Testis (tissue), 5 donors: ENCODE measurements at places on chromosomes 11 and 22.

DNA sequence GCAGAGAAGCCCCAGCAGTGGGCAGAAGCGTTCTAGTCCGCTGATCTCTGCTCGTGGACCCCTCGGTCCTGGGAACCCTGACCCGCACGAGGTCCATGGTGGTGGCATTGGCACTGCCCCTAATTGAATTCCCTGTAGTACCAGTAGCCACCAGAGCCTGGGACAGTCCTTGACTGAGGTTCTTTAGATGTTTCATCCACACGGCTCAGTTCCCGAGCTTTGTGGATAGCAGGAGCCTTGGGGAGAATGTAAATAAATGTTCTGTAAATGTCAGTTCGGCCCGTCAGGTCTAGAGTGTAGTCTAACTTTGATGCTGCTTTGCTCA lies 39.4 kb upstream of the SEPTIN5 start:
- no peak for DNase-seq
- H3K4me1 ChIP-seq, result no peaks in the 10 kb centered on the region
- H3K27me3 ChIP-seq, result no peaks in the 10 kb centered on the region
- no peaks in the 10 kb centered on the region for H3K36me3 ChIP-seq
- H3K27ac ChIP-seq, result no peak overlapping the region

DNA sequence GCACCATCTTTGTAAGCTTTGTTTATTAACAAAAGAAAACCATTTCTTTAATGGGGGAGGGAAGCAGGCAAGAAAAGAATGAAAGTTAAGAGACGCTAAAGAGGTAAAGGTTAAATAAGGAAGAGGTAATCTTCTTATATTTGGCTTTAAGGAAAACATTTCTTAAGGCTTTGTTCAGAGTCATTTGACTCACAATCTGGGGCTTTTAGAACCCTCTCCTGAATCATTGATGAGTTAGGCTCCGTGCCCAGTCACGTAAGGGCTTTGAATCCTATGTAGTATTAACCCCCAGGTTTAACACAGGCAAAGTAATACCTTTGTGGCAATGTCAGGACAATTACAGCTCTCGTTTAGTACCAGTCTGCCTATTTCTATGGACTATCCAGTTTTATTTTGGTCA lies 26.1 kb downstream of the MADD start:
- DNase-seq, result no peak
- H3K36me3 ChIP-seq, result no peaks in the 10 kb centered on the region
- H3K4me1 ChIP-seq, result no peaks in the 10 kb centered on the region
- H3K27me3 ChIP-seq, result no peaks in the 10 kb centered on the region

GRCh38 chr11:114121804-114122504 lies 62.4 kb downstream of the ZBTB16 start:
- H3K36me3 ChIP-seq, result no peaks in the 10 kb centered on the region
- no peak for DNase-seq
- H3K27me3 ChIP-seq, result no peaks in the 10 kb centered on the region
- no peak overlapping the region for H3K27ac ChIP-seq
- H3K4me1 ChIP-seq, result peaks cover 6% of the 10 kb centered on the region

DNA sequence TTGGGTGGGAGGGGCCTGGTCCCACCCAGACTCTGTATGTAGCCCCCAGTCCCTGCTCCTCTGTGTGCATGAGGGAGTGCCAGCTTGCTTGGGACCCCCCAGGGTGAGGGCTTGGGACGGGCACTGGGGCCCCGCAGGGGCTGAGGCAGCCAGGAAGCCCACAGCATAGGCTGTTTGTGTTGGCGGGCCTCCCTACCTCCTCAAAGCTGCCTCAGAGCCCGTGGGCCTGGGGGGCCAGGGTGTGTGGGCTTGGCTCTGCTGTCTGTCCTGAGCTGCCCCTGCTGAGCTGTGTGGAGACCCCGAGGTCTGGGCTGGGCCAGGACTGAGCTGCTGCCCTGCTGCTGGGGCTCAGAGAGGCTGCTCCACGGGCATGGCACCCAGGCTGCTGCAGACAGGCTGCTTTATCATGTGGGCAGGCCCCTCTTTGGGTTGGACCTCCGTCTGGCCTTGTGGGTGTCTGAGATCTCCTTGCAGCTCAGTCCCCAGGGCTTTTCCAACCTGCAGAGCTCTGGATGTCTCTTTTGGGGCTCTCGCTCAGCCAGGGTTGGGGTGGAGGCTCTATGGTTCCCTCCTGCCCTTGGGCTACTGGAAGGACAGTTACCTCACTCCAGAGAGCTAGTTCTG lies 3.3 kb downstream of the TSPAN4 start:
- peaks cover 62% of the 10 kb centered on the region for H3K4me1 ChIP-seq
- no peaks in the 10 kb centered on the region for H3K36me3 ChIP-seq
- H3K4me3 ChIP-seq, result no peak overlapping the region
- no peak for DNase-seq
- H3K27me3 ChIP-seq, result no peaks in the 10 kb centered on the region
- peak overlapping the region; percentile 89 for H3K27ac ChIP-seq

- H3K4me3 ChIP-seq, result no peak overlapping the region
- no peaks in the 10 kb centered on the region for H3K36me3 ChIP-seq
- no peaks in the 10 kb centered on the region for H3K27me3 ChIP-seq
- no peak overlapping the region for H3K27ac ChIP-seq
Observed at GRCh38 chr11:2095542-2095941, 43.6 kb downstream of the IGF2 start.

GRCh38 chr11:46065681-46066080 lies 55.6 kb downstream of the PHF21A start:
- H3K4me3 ChIP-seq, result no peak overlapping the region
- H3K4me1 ChIP-seq, result no peaks in the 10 kb centered on the region
- no peaks in the 10 kb centered on the region for H3K36me3 ChIP-seq

DNA sequence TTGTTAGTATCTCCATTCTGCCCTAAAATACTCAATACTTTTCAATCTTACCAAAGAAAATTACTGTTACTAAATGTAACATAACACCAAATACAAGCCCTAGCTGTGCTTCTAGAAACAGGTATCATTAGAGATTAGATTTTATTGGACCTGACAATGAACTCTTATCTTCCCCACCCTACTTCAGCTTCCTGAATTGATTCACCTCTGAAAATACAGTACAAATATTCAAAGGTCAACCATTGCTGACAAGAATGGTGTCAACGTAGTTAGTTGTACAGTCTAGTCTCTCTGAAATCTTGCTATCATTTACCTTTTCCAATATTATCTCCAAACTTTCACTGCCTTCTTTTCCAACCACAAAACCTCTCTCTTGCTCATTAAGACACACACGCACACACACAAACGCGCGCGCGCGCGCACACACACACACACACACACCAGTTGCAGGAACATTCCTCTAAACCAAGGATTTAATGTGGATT lies 22.4 kb downstream of the LRRC4C start:
- no peak overlapping the region for H3K4me3 ChIP-seq
- no peak overlapping the region for H3K27ac ChIP-seq
- no peak for DNase-seq
- H3K27me3 ChIP-seq, result no peaks in the 10 kb centered on the region

DNA sequence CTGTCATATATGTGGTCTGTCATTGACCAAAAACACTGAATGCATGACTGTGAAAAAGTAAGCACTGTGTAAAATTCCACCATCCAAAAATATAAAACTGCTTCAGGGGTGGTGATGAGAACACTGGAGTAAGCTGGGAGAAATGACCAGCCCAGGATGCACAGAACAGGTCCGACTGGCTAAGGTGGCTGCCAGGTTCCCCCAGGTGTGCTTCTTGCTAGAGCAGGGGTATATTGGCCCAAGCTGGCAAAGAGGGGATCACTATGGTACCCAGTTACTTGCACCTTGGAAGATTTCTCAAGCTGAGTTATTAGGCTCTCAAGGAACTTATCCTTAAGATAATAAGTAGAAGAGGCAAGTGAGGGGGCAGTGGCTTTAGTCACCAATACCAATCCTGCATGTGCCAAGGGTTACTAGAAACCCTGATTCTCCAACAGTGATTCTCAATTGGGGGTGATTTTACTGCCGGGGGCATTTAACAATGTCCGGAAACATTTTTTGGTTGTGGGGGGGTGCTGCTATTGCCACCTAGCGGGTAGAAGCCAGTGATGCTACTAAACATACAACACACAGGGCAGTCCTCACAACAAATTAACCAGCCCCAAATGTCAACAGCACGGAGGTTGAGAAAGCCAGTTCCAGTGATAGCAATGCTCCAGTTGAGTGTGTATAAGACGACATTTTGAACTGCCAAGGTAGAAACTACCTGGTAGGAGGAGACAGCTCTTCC lies 15.7 kb downstream of the SNU13 start:
- no peak overlapping the region for H3K4me3 ChIP-seq
- no peaks in the 10 kb centered on the region for H3K27me3 ChIP-seq
- no peaks in the 10 kb centered on the region for H3K4me1 ChIP-seq
- no peak overlapping the region for H3K27ac ChIP-seq
- no peaks in the 10 kb centered on the region for H3K36me3 ChIP-seq
- no peak for DNase-seq

DNA sequence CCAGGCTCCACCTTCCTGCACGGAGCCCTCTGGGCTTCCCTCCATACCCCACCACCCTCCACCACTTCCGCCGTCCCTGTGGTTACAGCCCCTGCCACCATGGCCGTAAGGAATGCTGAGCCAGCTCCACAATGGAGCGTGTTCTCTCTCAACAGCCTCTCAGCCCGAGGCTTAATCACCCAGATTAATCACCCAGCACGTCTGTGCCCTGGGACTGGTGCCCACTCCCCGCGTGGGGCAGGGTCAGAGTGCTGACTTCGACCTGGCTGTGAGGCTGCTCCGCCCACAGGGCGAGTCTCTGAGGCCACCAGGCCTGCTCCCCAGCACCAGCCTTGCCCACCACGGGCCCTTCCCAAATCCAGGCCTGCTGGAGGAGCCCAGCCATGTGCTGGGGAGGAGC lies 4.0 kb upstream of the TH start:
- no peak for DNase-seq
- H3K4me3 ChIP-seq, result no peak overlapping the region
- no peaks in the 10 kb centered on the region for H3K4me1 ChIP-seq
- H3K27me3 ChIP-seq, result no peaks in the 10 kb centered on the region
- H3K27ac ChIP-seq, result no peak overlapping the region

GRCh38 chr11:17333799-17334586 lies 17.6 kb upstream of the NCR3LG1 start:
- H3K36me3 ChIP-seq, result no peaks in the 10 kb centered on the region
- H3K27ac ChIP-seq, result no peak overlapping the region
- no peaks in the 10 kb centered on the region for H3K4me1 ChIP-seq

- no peak for DNase-seq
- no peaks in the 10 kb centered on the region for H3K27me3 ChIP-seq
- no peak overlapping the region for H3K27ac ChIP-seq
- no peaks in the 10 kb centered on the region for H3K4me1 ChIP-seq
Observed at GRCh38 chr11:96036863-96037262, 113.0 kb upstream of the MTMR2 start.

- no peaks in the 10 kb centered on the region for H3K27me3 ChIP-seq
- no peak for DNase-seq
- H3K27ac ChIP-seq, result no peak overlapping the region
- no peak overlapping the region for H3K4me3 ChIP-seq
- no peaks in the 10 kb centered on the region for H3K36me3 ChIP-seq
- H3K4me1 ChIP-seq, result no peaks in the 10 kb centered on the region
Observed at GRCh38 chr22:47232753-47233152, 470.3 kb downstream of the TBC1D22A start.

DNA sequence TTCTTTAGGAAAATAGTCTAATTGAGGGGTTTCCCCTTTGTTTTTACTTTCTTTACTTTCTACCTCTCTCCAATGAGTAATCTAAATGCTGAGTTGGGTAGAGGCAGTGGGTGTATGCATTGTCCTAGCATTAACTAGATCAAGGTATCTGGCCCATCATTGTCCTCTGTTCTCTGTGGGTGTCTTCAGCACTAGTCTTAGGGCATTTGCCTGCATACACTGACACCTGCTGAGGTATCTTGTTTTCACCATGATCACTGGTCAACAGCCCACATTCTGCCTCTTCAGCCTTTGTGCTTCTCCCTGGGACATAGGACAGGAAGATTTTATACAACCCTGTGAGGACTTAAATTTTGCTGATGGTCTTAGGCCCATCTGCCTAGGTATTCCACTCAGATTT lies 371.1 kb downstream of the RAB38 start:
- DNase-seq, result no peak
- no peaks in the 10 kb centered on the region for H3K36me3 ChIP-seq
- no peak overlapping the region for H3K4me3 ChIP-seq
- no peak overlapping the region for H3K27ac ChIP-seq

- H3K27ac ChIP-seq, result no peak overlapping the region
- no peaks in the 10 kb centered on the region for H3K27me3 ChIP-seq
- DNase-seq, result no peak
- no peaks in the 10 kb centered on the region for H3K4me1 ChIP-seq
- no peak overlapping the region for H3K4me3 ChIP-seq
Observed at GRCh38 chr11:70036971-70037882, 40.9 kb upstream of the ANO1 start.

- H3K4me1 ChIP-seq, result no peaks in the 10 kb centered on the region
- H3K36me3 ChIP-seq, result no peaks in the 10 kb centered on the region
- no peak for DNase-seq
Observed at GRCh38 chr11:5317292-5317691, 6.8 kb downstream of the OR51B2 start.

GRCh38 chr11:109804911-109805310 lies 288.3 kb upstream of the ZC3H12C start:
- no peak overlapping the region for H3K4me3 ChIP-seq
- H3K27ac ChIP-seq, result no peak overlapping the region
- no peaks in the 10 kb centered on the region for H3K27me3 ChIP-seq
- no peaks in the 10 kb centered on the region for H3K4me1 ChIP-seq

DNA sequence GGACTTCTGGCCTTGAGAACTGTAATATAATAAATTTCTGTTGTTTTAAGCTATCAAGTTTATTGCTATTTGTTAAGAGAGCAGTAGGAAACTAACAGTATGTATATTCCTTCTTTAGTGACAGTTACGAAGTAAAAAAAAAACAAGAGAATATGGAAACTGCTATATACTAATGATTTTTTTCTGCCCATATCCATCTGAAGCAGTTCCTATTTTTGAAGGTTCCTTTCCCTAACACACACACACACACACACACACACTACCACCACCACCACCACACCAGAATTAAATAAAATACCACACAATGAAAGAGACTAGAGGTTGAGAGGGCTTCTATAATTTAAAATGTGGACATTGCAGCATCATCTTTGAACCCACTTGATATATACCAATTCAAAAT lies 44.4 kb upstream of the CARD18 start:
- H3K27ac ChIP-seq, result no peak overlapping the region
- no peak for DNase-seq
- H3K4me3 ChIP-seq, result no peak overlapping the region
- H3K4me1 ChIP-seq, result no peaks in the 10 kb centered on the region
- H3K36me3 ChIP-seq, result no peaks in the 10 kb centered on the region

- H3K27me3 ChIP-seq, result no peaks in the 10 kb centered on the region
- no peak overlapping the region for H3K27ac ChIP-seq
- H3K4me1 ChIP-seq, result no peaks in the 10 kb centered on the region
- no peaks in the 10 kb centered on the region for H3K36me3 ChIP-seq
Observed at GRCh38 chr11:103354656-103355055, 245.4 kb downstream of the DYNC2H1 start.

- H3K4me3 ChIP-seq, result no peak overlapping the region
- H3K36me3 ChIP-seq, result no peaks in the 10 kb centered on the region
- H3K27ac ChIP-seq, result peak overlapping the region; percentile 65
- no peak for DNase-seq
Observed at GRCh38 chr11:73315293-73316020, 7.4 kb downstream of the ARHGEF17 start.

- no peak overlapping the region for H3K4me3 ChIP-seq
- H3K27me3 ChIP-seq, result no peaks in the 10 kb centered on the region
- peaks cover 4% of the 10 kb centered on the region for H3K4me1 ChIP-seq
- no peak for DNase-seq
Observed at GRCh38 chr22:17091851-17092250, 7.1 kb downstream of the IL17RA start.

- no peak overlapping the region for H3K27ac ChIP-seq
- H3K36me3 ChIP-seq, result no peaks in the 10 kb centered on the region
- H3K4me1 ChIP-seq, result no peaks in the 10 kb centered on the region
- no peak overlapping the region for H3K4me3 ChIP-seq
Observed at GRCh38 chr11:30960387-30960992, 374.3 kb upstream of the MPPED2 start.

GRCh38 chr11:68843703-68844312 lies 2.1 kb upstream of the CPT1A start:
- no peaks in the 10 kb centered on the region for H3K36me3 ChIP-seq
- peak overlapping the region; percentile 76 for H3K4me3 ChIP-seq
- DNase-seq, result peak; percentile 70
- peaks cover 37% of the 10 kb centered on the region for H3K4me1 ChIP-seq
